ENCODE measurements at places on chromosomes 13 and 19.

DNA sequence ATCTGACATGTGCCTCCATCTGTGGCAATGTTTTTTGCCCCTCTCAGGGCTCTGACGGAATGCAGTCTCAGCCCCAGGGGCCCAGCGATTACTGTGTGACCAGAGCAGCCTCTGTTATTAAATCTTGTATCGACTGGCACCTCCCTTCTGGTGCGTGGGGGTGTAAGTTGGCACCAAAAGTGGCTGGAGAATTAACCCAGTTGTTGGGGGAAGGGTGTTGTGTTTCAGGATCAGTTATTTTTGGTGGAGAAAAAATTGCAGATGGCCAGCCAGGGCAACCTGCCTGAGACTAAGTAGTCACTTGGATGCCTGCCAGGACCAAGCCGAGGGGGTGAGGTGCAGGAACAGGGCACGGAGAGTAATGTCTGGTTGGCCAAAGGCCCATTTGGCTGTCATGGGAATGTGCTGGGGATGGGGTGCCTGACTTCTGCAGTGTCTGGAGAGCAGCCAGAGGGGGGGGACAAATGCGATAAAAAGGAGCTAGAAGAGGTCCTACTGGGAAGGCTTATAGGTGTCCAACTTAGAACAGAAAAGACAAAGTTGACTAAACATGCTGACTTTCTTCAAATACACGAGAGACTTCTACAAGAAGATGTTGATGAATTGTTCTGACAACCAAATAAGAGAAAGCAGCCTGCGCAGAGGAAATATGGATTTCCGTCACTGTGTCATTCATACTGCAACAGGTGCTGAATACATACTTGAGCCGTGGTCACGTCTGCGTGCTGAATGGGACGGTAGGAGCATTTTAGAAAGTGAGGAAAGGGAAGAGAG lies 69.8 kb downstream of the SIAH3 start:
- no peak for DNase-seq

DNA sequence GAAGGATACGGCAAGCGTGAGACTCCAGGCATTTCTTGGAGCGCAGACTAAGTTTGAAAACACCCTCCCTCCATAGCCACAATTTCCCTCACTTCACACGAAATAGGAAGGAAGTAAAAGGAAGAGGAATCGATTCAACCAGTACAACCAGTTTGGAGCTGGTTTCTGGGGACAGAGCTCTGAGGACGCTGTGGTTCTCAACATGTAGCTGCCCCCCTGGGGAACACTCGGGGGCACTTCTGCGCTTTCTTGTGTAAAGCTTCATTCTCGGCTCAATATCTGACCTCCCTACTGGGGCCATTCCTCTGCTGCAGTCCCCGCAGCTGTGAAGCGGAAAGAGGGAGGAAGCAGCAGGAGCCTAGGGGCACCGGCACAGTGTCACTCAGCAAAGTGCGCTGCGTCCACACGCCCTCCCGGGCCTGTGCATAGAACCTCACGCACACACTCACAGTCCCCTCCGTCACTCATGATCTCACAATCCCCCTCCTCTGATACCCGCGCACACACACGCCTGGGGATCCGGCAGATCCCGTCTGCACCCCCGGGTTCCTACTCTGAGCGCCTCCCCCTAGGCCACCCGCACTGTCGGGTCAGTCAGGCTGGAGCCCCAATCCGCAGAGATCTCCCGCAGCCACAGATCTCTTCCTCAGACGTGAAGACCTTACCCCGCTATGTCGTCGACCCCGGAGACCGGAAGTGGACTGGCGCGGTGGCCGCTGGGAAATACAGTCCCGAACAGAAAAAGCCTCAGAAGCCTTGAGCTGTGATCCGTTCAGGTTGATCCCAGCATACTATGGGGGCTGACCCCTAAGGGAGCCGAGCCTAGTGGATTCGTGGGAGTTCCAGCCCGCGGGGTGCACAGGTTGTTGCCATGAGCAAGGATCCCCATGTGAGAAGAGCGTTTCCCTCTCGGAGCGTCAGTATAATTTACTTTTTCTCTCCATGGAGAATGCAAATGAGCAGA lies at the start of gene ZNF780A:
ZNF780A (minus strand) TSS at position 703 of the 964 bp plus-strand sequence. CDS start 6,190 bp downstream, outside the sequence.
- peak; percentile 72 for DNase-seq

- no peak for DNase-seq
Observed at GRCh38 chr13:87607266-87607665, 63.9 kb upstream of the SLITRK5 start.

DNA sequence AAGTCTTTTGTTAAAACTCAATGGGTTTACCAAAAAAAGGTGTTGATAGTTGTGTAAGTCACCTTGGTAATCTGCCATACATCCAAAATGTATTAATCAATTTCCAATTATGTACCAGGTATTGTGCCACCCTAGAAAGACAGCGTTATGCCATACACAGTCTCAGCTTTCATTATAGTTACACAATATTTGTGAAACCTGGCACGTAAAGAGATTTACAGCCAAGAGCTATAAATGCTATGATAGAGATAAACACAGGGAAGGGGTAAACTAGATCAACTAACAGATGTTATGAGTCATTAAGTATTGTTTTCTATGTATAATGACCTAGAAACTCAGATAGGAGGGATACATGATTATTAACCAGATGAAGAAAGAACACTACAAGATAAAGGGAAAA lies 725.6 kb upstream of the SLITRK5 start:
- DNase-seq = no peak

DNA sequence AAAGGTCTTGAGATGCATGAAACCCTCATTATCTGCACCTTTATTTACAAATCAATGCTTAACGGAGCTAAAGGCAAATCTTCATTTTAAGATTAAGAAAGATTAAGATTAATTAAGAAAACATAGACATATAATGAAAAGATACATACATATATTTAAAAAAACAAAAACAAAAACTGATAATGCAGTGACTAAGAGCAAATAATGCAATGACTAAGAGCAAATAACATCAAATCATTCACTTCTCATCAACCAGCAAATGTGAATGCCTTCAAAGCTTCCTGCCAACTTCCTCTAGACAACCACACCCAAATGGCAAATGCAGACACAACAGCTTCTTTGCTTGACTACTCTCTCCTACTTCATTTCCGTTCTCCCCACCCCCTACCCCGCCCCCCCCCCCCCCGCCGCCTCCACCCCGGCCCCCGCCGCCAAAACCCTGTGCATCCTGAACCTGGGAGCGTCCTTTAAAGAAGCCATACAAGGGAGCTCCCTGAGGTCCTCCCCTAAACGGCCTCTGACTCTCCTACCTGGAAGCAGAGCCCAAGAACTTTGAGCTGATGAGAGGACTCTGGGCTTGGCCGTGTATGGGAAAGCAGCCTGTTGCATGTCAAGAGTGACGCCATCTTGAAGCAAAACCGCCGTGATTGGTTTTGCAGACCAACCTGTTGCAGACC lies 24.5 kb downstream of the TEX101 start:
- DNase-seq = peak; percentile 62

DNA sequence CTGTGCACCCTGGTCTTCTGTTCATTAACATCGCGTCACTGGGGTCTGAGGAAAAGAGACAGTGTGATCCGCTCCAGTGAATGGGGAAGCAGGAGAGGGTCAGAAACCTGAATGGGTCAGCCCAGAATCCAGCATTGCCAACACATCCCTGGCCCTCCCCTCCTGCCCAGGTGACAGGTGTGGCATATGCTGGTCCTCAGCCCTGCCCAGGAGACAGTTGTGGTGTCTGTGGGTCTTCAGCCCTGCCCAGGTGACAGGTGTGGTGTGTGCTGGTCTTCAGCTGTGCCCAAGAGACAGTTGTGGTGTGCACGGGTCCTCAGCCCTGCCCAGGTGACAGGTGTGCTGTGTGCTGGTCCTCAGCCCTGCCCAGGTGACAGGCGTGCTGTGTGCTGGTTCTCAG lies 8.0 kb downstream of the TFDP1 start:
- DNase-seq = no peak

- peak; percentile 12 for DNase-seq
Observed at GRCh38 chr13:101916108-101916774, 463.8 kb downstream of the ITGBL1 start.

DNA sequence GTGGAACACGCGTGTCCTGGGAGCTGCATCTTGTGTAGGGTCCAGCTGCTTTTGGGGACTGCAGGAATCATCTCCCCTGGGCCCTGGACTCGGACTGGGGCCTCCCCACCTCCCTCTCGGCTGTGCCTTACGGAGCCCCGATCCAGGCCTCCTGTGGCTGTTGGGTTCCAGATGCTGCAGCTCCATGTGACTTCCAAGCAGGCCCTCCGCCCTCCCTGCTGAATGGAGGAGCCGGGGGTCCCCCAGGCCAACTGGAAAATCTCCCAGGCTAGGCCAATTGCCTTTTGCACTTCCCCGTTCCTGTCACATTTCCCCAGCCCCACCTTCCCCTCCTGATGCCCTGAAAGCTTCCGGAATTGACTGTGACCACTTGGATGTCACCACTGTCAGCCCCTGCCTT lies 6.2 kb upstream of the PGLS start:
- no peak for DNase-seq

DNA sequence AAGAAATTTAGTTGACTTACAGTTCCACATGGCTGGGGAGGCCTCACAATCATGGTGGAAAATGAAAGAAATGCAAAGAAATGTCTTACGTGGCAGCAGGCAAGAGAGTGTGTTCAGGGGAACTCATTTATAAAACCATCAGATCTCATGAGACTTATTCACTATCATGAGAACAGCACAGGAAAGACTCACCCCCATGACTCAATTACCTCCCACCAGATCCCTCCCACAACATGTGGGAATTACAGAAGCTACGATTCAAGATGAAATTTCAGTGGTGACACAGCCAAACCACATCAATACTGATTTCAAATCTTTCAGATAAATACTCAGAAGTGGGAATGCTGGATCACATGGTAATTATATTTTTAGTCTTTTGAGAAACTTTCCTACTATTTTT lies 1357.9 kb downstream of the SLITRK5 start:
- no peak for DNase-seq

GRCh38 chr13:46388846-46389245 lies 1.8 kb upstream of the RUBCNL start:
- no peak for DNase-seq

DNA sequence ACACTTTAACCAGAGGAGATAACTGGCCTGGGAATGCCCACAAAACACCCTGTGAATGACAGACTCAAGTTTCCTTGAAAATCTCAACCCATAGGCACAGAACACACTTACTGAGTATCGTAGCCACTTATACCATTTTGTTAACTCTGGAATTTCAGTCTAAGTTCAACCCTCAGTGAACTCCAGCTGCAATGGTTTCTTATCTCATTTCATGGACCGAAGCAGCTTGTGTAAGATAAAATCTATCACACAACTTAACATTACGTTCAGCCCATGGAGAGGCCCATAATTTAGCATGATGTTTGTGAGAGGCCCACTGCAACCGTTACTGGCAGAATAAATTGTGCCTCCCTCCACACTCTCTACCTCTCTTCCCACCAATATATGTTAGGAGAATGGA lies 323.0 kb downstream of the DNAJC15 start:
- no peak for DNase-seq

DNA sequence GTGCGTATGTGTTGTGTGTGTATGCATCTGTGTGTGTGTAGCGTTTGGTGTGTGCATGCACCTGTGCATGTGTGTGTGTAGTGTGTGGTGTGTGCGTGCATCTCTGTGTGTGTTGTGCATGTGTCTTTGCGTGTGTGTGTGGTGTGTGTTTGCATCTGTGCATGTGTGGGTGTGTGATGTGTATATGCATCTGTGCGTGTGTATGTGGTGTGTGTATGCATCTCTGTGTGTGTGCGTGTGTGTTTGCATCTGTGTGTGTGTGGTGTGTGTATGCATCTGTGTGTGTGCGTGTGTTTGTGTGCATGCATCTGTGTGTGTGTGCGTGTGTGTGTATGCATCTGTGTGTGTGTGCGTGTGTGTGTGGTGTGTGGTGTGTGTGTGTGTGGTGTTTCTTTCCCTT lies 20.6 kb downstream of the CELF5 start:
- DNase-seq = no peak

GRCh38 chr19:13841086-13841961 lies 35.6 kb upstream of the NANOS3 start:
- peak; percentile 15 for DNase-seq

GRCh38 chr13:100657881-100658315 lies 16.7 kb downstream of the TMTC4 start:
- no peak for DNase-seq

DNA sequence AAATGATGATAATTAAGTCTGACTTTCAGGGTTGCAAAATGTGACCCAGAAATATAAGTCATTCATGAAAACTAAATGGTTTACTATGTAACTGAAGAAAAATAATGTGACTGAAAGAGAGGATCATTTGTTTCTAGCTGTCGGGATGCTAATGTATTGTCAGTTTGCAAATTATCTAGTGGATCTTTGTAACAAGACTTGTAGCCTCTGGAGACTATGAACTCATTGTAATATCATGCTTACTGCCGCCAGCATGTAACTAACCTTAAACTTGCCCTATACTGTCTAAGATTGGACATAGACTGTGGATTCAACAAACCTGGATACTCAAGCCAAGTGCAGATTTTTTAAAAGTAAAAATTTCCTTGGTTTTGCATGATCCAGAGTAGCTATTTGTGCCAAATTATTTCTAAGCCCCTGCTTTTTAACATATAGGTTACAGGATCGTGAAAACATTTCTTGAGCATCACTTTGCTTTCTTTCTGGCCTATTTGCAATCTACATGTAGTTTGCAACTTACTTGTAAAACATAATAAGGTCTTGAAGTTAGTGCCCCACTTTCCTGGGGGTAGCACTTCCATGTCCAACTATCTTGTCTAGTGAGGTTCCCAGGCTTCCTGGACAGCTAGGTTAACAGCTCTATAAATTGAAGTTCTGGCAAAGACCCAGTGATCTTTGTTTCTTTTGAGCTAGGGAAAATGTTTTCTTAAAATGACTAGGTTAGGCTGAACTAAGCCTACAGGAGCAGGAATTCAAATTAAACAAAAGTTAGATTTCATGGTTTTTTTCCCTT lies 3.3 kb upstream of the POSTN start:
- DNase-seq = no peak

DNA sequence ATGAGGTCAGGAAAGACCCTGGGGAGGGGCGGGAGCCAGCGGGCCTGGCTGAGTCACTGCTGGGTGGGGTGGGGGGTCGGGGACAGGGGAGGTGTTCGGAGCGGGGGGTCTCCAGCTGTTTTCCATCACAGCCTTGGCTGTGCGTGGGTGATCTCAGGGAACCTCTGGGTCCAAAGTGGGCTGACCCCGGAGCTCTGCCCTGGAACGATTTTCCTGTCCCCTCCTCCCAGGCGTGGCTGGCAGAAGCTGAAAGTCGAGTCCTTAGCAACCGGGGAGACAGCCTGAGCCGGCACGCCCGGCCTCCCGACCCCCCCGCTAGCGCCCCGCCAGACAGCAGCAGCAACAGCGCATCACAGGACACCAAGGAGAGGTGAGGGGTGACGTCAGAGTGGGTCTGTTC lies 10.6 kb downstream of the TRIP10 start:
- no peak for DNase-seq
